ENCODE measurements at places on chromosomes 12 and 14.

DNA sequence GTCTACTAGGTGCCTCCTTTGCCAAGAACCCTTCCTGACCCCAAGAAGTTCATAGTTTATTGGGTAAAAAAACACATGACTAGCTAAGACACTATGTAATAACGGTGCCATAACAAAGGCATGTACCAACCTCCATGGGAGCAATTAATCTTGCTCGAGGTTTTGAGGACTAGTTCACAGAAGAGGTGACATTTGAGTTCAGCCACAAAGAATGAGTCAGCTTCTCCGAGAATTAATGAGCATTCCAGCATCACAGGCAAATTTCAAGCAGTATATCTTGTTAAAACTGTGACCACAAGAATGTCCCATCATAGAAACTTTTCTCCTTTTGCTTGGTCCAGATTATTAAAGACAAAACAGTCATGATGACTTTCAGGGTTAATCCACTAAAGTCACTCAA is 113.0 kb upstream of the RAP1B start:
- no peak for DNase-seq

DNA sequence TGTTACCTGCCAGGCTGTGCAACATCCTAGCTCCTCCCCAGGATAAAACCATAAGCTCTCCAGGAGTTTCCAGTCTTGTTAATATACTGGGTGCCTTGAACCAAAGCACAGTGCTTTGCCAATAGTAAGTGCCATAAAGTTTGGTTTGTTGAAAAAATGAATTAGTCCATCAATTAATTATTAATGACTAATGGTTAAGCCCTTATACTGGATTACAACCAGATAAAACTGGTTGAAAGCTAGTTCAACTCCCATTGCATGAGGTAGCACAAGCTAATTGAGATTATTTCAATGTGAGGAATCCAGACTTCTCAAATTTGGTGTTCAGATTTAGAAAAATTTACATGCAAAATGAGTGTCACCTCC is 1.6 kb upstream of the KRT3 start:
- DNase-seq: no peak

- DNase-seq: peak; percentile 82
Measured at GRCh38 chr12:89179983-89180382, 172.3 kb downstream of the DUSP6 start.

DNA sequence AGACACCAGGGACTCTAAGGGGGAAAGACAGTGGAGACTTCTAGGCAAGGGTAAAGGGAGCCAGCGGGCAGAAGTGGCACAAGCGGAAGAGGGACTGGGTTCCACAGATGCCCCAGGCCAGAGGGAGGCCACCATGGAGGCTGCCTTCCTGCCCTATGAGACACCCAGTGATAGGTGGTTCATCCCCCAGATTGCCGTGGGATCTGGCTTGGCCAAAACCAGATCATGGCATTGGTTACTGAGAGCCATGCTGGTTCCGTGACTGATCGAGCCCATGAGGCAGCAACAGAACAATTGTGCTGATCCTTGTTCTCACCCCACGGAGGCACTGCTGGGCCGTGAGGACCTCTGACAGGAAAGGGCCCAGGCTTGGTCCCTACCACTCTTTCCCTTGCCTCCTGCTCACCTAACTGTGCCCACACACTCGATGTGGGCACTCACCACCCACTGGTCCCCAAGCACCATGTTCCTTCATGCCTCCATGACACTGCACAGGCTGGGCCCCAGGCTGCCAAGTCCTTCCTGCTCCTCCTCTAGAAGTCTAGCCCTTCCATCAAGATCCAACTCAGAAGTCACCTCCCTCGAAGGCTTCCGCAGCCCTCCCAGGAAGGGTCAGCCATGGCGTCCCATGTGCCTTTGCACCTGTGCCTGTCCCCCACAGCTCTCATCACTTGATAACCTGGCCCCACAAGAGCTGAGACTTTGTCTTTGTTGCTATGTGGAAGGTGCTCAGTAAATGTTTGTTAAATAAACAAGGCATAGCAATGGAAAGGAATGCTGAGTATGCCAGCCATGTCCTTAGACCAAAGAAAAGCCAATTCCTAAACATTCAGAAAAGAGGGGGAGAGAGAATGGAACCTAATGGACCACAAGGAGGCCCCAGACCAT is 7.3 kb downstream of the KRT79 start:
- no peak for DNase-seq

- DNase-seq: no peak
Measured at GRCh38 chr14:94052662-94053061, 26.5 kb downstream of the OTUB2 start.

DNA sequence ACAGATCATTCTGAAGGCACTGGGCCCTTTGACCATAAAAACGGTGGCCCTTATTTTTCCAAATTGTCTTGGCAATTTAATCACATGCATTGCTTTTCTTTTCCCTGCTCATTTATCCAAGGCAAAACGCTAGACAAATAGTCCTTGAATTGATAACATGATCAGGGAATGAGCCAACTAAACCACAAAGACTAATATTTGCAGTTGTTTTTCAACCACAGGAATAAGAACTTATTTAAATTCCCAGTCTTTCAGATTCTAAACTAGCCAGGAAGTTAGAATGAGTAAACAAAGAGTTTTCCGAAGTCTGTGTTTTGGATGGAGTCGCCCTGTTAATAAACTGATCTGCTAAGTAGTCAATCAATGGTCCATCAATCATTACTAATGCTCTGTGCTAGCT is 14.9 kb downstream of the TBX5 start:
- no peak for DNase-seq

DNA sequence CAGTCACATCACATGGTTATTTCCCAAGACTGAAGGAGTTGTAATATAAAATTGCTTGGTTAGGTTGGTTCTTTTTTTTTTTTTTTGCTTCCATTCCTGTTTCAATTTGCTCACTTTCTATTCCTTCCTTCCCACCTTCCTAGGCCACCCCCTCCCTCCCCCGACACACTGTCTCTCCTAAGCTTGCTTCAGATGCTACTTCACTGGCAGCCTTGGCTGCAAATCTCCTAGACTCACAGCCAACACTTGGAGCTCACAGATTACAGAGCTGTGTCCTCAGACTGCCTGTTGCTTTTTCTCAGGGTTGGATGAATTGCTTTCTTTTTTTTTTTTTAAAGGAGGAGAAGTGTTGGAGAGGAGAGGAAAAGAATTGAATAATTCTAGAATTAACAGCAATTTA is 77.3 kb upstream of the GRIN2B start:
- no peak for DNase-seq

- DNase-seq: no peak
Measured at GRCh38 chr12:98646294-98647090, 1.4 kb downstream of the APAF1 start.

- DNase-seq: no peak
Measured at GRCh38 chr14:90560991-90561390, 164.2 kb downstream of the CALM1 start.

DNA sequence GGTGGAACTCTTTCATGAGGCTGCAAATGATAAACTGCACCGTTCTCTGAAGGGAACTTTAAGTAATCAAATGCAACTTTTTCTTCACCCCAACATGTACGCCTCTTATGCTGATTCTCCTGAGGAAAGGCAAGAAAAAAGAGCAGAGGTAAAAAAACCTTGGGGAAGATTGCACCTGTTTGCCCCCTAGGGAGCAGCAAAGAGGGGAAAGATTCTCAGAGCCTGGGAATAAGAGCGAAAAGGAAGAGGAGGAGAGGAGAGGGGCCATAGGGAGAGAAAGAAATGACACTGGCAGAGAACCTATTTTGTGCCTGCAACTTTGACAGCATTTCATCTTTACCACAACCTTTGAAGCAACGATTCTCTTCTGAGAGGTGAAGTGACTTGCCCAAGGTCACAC is 254.6 kb downstream of the KSR2 start:
- DNase-seq: no peak

DNA sequence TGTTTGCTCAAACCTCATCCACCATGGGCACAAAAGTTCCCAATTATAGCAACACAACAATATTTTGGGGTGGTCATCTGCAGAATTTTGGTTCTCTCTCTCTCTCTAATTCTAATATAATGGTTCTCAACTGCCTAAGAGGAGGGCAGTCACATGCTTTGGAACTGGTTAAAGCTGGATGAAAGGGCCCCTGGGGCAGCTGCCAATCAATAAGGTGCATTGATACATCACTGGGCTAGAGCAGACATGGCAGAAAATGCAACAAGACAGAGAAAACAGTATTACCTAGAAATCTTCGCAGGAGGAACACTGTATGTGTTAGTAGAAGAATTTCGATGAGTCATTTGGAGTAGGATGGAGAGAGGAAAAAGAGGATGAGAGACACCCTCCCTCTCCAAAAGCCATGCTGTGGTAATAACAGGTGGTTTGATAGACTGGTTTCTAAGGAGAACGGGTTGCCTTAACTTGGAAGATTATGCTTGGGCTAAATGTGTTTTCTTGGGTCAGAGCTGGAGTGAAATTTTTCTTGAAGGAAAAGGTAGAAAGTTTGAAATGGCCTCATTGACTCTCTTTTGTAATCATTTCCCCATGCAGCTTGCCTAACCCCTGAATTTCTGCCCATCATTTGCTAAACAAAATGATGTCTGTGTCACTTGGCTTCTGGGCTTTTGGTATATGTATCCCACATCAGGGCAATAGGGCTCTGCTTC is 67.1 kb upstream of the HIF1A start:
- no peak for DNase-seq

DNA sequence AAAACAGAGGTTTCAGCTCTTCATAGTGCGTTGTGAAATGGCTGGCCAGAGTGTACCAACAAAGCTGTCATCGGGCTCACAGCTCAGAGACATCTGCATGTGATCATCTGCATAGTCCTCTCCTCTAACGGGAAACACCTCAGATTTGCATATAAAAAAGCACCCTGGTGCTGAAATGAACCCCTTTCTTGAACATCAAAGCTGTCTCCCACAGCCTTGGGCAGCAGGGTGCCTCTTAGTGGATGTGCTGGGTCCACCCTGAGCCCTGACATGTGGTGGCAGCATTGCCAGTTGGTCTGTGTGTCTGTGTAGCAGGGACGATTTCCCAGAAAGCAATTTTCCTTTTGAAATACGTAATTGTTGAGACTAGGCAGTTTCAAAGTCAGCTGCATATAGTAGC is 14.3 kb upstream of the PAPLN start:
- DNase-seq: no peak

- DNase-seq: no peak
Measured at GRCh38 chr12:27279826-27280225, 35.7 kb downstream of the STK38L start.

- DNase-seq: no peak
Measured at GRCh38 chr12:51480978-51481377, 56.3 kb downstream of the SLC4A8 start.

- DNase-seq: no peak
Measured at GRCh38 chr12:23555180-23555824, 394.2 kb downstream of the SOX5 start.

GRCh38 chr14:50399251-50400032 is 2.8 kb upstream of the CDKL1 start:
- no peak for DNase-seq

GRCh38 chr14:35365130-35366055 is 39.2 kb downstream of the NFKBIA start:
- no peak for DNase-seq

GRCh38 chr12:123049398-123050240 is 69.1 kb downstream of the ARL6IP4 start:
- no peak for DNase-seq

GRCh38 chr12:47740606-47741339 is 15.5 kb upstream of the ENDOU start:
- DNase-seq: no peak

DNA sequence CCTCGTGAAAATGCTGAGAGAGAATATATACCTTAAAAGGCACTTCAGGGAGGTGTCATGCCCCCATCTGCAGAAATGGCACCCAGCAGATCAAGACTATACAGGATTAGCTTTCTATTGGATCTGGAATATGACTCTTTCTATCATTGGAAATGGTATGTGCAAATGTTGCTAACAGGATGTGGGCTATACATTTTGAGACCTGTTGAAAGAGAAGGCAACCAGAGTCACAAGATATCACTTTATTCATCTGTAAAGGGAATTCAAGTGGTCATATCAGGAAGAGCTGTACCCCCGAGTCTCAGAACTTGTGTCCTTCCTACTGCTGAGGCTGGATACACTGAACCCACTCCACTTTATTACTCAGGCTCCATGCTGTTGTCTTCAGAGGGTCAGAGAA is 46.1 kb upstream of the FRMD6 start:
- no peak for DNase-seq

GRCh38 chr14:92463141-92463540 is 50.4 kb upstream of the RIN3 start:
- no peak for DNase-seq

DNA sequence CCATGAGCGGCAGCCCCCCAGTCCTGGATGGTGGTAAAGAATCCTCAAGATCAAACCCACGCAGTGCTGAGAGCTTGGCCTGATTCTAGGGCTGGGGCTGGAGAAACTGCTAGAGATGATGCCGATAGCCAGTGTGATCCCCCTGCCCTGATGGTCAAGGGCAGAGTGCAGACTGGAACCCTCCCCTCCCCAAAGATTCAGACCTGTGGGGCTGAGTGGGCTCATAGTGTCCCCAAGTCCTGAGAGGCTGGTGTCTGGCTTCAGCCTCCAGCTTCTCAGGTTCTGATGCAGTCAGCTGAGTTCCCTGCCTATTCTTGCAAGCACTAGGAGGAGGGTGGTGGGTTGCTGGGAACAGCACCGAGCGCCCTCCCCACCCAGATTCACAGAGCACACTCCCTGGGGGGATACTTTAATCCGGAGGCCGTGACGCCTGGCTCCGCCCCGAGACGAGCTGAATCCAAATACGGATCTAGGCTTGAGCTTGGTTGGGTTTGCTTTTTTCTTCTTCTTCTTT is 11.9 kb downstream of the RHOF start:
- DNase-seq: no peak

GRCh38 chr12:26401874-26402273 is 206.5 kb downstream of the SSPN start:
- DNase-seq: no peak

DNA sequence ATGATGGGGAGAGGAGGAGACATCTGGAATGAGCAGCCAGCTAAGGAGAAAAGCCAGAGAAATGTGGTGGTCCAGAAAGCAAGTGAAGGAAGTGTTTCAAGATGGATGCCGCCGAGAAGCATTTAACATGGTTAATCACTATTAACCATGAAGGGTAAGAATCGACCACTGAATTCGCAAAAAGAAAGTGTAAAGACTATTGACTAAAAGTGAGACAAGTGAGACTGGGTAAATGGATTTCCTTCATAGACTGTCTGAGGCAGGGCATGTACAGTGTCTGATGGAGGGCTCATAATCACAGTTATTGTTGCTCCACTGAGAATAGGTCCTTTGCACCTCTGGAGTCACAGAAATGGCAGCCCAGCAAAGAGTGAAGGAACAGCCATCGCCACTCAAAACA is 25.3 kb upstream of the CLMN start:
- DNase-seq: no peak

- no peak for DNase-seq
Measured at GRCh38 chr12:15225136-15225862, 4.1 kb upstream of the RERG start.

GRCh38 chr14:58772794-58773620 is 135.2 kb downstream of the DACT1 start:
- no peak for DNase-seq

- no peak for DNase-seq
Measured at GRCh38 chr12:105357162-105357691, 26.7 kb downstream of the C12orf75 start.
